DMS 273 treated with DMSO at 0.1 percent for 48 hours (cell line): ENCODE measurements at places on chromosomes 13 and 19.

- DNase-seq, result no peak
Measured at GRCh38 chr13:20350382-20350763, 118.3 kb upstream of the GJB6 start.

- no peak for DNase-seq
Measured at GRCh38 chr13:96806746-96807145, 187.5 kb downstream of the OXGR1 start.

GRCh38 chr13:31020996-31021395 lies 88.5 kb downstream of the TEX26 start:
- DNase-seq, result no peak

GRCh38 chr13:113730258-113730691 lies 28.8 kb upstream of the TMEM255B start:
- DNase-seq, result no peak

DNA sequence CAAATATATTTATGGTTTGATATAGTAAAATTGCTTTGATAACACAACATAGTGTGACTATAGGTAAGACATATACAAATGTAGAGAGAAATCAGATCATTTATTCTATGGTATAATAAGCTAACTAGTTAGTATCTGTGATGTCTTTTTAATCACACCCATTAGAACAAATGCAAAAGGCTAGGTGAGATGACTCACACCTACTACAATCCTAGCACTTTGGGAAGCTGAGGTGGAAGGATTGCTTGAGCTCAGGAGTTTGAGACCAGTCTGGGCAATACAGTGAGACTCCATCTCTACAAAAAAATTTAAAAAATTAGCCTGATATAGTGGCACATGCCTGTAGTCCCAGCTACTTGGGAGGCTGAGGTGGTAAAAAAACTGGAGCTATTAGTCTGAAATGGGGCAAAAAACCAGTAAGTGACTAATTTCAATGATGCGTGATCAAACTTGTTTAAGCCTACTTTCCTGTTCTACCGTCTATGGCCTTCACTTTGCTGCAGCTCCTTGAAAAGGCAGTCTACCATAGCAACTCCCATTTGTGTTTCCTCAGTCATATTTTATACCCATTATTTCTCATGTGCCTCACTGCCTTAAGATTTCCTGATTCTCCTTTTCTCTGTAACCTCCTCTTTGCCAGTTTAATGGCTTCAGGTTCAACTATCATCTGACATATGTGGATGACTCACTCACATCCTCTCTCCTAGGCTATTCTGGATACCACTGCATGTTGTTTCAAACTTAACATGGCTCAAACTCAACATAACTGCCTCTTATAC lies 12.5 kb downstream of the ALG5 start:
- no peak for DNase-seq

GRCh38 chr13:25249001-25249543 lies 38.2 kb downstream of the MTMR6 start:
- DNase-seq, result no peak

- no peak for DNase-seq
Measured at GRCh38 chr13:51823863-51824262, 19.9 kb upstream of the DHRS12 start.

GRCh38 chr13:41394166-41394565 lies 63.2 kb upstream of the RGCC start:
- DNase-seq, result no peak

DNA sequence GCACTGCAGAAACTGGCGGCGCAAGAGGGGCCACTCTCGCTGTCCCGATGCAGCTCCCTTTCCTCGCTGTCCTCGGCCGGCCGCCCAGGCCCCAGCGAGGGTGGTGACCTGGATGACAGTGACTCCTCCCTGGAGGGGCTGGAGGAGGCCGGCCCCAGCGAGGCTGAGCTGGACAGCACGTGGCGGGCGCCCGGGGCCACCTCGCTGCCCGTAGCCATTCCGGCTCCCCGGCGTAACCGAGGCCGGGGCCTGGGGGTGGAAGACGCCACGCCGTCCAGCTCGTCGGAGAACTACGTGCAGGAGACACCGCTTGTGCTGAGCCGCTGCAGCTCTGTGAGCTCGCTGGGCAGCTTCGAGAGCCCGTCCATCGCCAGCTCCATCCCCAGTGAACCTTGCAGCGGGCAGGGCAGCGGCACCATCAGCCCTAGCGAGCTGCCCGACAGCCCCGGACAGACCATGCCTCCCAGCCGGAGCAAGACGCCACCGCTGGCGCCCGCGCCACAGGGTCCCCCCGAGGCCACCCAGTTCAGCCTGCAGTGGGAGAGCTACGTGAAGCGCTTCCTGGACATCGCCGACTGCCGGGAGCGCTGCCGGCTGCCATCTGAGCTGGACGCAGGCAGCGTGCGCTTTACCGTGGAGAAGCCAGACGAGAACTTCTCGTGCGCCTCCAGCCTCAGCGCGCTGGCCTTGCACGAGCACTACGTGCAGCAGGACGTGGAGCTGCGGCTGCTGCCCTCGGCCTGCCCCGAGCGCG lies 12.4 kb downstream of the C19orf25 start:
- no peak for DNase-seq

DNA sequence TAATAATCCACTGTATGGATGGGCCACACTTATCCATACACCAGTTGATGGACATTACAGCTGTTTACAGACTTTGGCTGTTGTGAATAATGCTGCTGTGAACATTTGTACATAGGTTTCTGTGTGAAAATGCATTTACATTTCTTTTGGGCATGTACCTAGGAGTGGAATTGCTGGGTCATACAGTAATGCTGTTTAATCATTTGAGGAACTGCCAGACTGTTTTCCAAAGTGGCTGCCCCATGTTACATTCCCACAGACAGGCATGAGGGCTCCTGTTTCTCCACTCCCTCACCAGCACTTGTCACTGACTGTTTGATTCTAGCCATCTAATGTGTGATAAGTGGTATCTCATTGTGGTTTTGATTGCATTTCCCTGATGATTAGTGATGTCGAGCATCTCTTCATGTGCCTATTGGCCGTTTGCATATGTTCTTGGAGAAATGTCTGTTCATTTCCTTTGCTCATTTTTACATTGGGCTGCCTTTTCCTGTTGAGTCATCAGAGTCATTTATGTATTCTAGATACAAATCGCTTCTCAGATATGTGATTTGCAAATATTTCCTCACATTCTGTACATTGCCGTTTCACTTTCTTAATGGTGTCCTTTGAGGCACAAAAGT lies 12.8 kb downstream of the TMEM255B start:
- DNase-seq, result no peak

DNA sequence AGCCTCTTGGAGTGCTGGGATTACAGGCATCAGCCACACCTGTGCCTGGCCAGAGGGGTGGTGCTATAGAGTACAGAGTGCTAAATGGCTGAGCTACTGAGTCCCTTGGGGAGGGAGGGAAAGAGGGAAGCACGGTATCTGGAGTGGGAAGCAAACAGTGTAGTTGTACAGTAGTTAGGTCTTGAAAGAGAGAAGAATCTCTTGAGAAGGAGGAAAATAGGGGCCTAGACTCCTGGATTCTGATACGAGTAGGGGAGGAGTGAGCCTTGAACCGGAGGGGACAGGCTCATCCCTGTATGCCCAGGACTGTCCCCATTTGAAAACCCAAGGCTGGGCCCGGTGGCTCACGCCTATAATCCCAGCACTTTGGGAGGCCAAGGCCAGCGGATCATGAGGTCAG lies 5.1 kb downstream of the MYADM start:
- no peak for DNase-seq
